ENCODE measurements at places on chromosomes 13 and 19.

DNA sequence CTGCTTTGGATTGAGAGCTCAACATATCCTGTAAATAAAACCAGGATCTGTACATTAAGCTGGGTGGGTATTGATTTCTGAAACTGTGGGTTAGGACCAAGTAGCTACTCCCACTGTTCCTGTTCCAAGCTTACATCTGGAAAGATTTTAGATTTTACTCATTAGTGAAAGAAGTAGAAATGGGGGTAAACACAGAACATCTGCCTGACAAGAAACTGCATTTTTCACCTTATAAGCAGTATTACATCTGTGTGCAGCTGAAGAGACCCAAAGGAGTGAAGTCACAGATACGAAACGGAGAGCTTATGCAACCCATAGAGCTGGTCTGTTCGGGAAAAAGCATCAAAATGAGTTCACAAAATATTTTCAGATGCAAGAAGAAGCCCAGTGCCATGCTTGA, 235.2 kb downstream of the SLITRK5 start:
- DNase-seq, result no peak

- no peak for DNase-seq
Observed at GRCh38 chr19:44623080-44623479, 9.7 kb downstream of the IGSF23 start.

- no peak for DNase-seq
Observed at GRCh38 chr13:84497613-84498012, 615.3 kb upstream of the SLITRK1 start.

DNA sequence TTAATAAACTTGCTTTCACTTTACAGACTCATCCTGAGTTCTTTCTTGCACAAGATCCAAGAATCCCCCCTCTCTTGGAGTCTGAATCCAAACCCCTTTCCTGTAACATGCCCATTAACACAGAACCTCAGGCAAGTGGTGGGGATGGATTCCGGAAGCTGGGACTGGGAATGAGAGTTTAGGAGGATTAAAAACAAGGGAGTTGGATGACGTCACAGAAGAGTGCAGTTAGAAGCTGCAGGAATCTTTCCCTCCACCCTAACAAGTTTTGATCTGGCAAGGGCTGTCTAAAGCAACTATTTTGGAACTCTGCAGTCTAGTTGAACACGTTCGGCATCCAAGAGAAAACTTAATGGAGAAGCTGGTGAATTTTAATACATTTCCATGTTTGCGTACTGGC, 48.2 kb upstream of the PEPD start:
- no peak for DNase-seq

- no peak for DNase-seq
Observed at GRCh38 chr13:22218797-22219196, 547.9 kb downstream of the FGF9 start.

- no peak for DNase-seq
Observed at GRCh38 chr19:49515767-49516166, 3.3 kb downstream of the FCGRT start.

- no peak for DNase-seq
Observed at GRCh38 chr13:38328699-38329098, 21.0 kb upstream of the UFM1 start.

- no peak for DNase-seq
Observed at GRCh38 chr19:48489608-48490216, 20.5 kb downstream of the CYTH2 start.

DNA sequence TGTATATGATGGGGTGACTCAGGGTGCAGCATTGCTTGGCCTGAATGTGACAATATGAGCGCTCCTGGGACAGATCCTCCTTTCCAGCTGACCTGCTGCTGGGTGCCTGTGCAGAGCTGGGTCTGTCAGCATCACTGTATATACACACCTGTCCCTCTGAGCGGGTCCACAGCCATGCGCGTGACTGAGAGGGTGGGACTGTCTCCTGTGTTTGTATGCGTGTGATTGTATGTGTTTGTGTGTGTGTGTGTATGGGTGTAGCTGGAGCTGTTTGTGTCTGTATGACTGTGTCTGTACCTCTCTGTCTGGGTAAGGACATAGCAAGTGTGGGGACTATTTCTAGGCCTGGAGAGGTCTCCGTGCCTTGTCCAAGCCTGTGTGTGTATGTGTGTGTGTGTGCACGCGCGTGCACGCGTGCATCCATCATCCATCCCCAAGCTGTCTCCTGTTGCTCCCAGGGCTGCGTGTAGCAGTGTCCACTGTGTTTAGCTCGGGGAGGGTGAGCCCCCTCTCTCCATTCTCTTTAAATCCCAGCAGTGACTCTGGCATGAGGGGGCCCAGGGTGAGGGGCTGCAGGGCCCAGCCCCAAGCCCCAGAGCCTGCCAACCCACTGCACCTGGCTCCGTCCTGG, 8.3 kb downstream of the IGLON5 start:
- no peak for DNase-seq

GRCh38 chr13:71578048-71578447, 289.0 kb downstream of the DACH1 start:
- DNase-seq, result no peak

GRCh38 chr19:39497996-39498797, 550 bp upstream of the DLL3 start:
- DNase-seq, result no peak

- no peak for DNase-seq
Observed at GRCh38 chr19:49932731-49933131, 3.4 kb upstream of the NUP62 start.

DNA sequence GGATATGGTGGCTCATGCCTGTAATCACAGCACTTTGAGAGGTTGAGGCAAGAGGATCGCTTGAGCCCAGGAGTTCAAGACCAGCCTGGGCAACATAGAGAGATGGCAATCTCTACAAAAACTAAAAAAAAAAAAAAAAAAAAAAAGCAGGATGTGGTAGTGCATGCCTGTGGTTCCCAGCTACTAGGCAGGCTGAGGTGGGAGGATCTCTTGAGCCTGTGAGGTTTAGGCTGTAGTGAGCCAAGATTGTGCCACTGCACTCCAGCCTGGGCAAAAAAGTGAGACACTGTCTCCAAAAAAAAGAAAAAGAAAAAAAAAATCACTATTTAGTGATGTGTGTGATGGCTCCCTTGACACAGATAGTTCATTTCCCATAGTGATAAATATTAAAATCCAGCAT, 365.0 kb upstream of the NBEA start:
- no peak for DNase-seq

DNA sequence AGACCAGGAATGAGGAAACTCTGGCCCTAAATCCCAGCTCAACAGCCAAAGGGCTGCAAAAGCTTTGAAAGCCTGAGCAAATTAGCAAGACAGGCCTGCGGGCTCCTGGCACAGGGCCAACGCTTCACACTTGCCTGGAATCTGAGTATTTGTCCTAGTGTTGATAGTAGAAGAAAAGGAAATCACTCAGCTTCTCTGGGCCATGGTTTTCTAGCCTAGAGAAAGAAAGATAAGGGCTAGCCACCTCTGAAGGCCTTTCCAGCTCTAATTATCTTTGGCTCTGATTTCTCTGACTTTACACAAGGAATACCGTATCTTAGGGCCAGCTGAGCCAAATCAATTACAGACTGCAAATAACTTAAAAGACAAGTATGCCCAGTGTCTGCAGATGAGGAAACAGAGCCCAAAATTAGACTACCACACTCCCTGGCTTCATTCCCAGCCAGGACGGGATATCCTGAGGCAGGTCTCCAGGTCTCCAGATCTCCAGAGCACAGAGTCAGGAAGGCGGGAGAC, 69.6 kb downstream of the STK24 start:
- no peak for DNase-seq

- DNase-seq, result no peak
Observed at GRCh38 chr13:98505217-98505616, 71.7 kb downstream of the STK24 start.

DNA sequence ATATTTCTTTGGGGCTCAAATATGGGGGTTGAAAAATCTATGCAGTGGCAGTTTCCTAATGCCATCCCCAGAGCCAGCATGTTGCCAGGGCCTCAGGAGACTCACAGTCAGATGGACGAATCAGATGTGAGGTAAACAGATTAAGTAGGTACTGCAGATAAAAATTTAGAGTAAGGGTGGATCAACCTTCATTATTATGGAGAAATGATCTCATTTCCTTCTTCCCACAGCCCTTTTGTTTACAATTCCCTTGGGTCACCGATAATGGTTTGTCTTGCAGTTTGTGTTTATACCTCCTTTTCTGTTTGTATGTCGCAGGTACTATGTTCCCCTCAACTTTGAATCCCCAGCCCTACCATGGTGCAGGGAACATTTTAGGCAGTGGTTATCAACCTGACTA, 20.0 kb downstream of the DIAPH3 start:
- DNase-seq, result no peak

GRCh38 chr19:3426433-3426832, 53.9 kb downstream of the SMIM24 start:
- no peak for DNase-seq

- no peak for DNase-seq
Observed at GRCh38 chr19:12834976-12835757, 788 bp upstream of the RTBDN start.

DNA sequence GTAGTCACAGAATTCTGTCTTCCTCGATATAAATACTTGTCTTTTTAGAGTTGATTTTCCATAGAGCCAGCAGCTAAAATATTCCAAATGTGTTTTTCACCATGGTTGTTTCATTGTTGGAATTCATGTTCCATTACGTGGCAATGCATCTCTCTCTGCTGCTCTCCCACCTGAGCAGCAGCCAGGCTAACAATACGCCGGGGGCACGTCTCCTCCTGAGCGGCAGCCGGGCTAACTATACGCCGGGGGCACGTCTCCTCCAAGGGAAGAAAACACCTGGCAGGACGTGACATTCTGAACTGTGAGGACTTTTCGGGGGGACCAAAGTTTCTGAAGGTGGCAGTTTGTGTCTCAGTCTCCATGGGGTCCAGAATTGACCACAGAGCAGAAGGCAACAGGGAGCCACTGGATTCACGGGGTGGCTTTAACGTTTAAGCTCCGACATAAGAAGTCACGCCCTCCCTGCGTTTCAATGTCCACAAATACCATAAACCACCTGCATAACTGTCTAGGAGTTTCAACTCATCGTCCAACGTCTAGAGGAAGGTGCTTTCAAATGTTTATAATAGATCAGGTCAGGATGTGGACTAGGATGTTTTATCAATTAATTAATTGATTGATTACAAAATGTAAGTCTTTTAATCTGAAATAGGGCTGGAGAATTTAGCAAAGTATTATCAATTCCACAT, 15.1 kb downstream of the PLPP2 start:
- no peak for DNase-seq

- DNase-seq, result no peak
Observed at GRCh38 chr13:64528838-64529237, 2701.3 kb downstream of the PCDH9 start.

- DNase-seq, result no peak
Observed at GRCh38 chr13:50955798-50956197, 46.2 kb downstream of the RNASEH2B start.

- DNase-seq, result no peak
Observed at GRCh38 chr13:33798023-33798422, 19.9 kb upstream of the RFC3 start.

- DNase-seq, result no peak
Observed at GRCh38 chr13:98834254-98834960, 81.9 kb upstream of the SLC15A1 start.

GRCh38 chr19:57887195-57887941, 1.5 kb downstream of the ZNF814 start:
- no peak for DNase-seq

DNA sequence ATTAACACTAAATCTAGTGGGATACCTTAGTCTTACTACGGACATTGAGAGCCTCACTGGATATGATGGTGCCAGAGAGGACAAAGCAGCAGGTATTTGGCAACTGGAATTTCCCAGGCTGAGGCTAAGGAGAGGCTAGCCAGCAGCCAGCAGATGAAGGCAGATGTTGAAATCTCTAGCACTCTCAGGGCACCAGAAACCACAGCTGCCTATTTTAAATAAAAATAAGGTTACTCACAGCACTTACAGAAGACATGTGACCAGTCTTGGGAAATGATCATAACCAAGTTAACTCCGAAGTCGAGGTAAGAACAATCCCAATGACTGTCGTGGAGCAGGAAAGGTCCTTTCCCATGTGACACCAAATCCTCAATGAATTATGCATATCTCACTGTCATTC, 1726.0 kb downstream of the EFNB2 start:
- DNase-seq, result peak; percentile 1

DNA sequence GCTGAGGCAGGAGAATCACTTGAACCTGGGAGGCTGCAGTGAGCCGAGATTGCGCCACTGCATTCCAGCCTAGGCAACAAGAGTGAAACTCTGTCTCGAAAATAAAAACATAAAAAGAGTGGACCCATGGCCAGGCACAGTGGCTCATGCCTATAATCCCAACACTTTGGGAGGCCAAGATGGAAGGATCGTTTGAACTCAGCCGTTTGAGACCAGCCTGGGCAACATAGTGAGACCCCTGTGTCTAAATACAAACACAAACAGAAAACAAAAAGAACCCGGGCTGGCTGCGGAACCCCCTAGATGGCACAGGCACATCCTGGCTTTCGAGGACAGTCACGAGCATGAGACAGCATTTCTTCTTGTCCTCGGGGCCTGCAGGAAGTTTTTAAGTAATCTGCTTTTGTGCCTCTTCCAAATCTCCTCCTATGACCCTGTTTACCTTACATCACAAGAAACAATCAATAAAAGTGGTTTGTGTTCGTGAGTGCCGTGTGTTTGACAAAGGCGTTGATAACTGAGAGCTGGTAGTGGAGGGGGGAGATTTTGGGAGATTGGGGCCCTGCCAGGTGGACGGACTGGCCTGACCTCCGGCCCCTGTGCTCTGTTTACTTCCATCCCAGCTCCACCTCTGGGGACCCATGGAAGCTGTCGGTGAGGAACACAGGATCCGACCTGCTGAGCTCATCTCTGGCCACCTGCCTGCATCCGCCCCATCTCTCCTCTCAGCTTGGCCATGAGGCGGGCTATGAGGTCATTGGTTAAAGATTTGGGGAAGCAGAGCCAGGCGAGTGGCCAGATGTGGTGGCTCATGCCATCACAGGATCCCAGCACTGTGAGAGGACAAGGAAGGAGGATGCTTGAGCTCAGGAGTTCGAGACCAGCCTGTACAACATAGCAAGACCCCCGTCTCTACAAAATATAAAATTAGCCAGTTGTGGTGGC, 5.9 kb upstream of the GDF15 start:
- DNase-seq, result peak; percentile 53

- DNase-seq, result no peak
Observed at GRCh38 chr13:25494698-25495411, 123.1 kb downstream of the ATP8A2 start.

GRCh38 chr13:102587916-102588315, 8.9 kb upstream of the TPP2 start:
- DNase-seq, result no peak

- DNase-seq, result no peak
Observed at GRCh38 chr13:110937511-110938285, 22.8 kb upstream of the ANKRD10 start.

DNA sequence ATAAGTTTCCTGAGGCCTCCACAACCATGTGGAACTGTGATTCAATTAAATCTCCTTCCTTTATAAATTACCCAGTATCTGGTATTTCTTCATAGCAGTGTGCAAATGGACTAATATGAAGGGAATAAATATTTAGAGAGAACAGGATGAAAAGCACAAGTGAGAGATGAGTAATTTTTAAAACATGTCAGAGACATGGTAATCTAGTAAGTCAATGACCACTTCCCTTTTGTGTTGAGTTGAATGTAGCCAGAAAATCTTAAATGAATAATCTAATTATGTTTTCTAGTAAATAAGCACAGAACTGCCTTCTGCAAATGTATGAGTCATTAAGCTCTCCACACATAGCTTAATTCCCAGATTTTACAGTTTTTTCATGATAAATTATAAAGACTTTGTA, 524.1 kb upstream of the SLITRK5 start:
- DNase-seq, result peak; percentile 30
